ENCODE measurements at places on chromosomes 3 and 15.
A peak's percentile ranks its signal among the peaks of the same experiment; 100 is the strongest.

DNA sequence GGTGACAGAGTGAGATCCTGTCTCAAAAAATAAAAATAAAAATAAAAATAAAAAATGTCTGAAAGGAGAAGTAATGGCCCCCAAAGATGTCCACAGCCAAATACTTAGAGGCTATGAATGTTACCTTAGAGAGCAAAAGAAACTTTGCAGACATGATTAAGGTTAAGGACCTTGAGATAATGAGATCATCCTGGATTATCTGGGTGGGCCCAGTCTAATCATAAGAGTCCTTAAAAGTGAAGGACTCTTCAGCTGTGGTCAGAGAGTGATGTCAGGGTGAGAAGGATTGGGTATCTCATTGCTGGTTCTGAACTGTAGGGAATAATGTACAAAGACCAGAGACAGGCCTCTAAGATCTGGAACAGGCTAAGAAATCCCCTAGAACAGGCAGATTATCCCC is 84.9 kb upstream of the POU1F1 start:
- ATAC-seq: no peak

DNA sequence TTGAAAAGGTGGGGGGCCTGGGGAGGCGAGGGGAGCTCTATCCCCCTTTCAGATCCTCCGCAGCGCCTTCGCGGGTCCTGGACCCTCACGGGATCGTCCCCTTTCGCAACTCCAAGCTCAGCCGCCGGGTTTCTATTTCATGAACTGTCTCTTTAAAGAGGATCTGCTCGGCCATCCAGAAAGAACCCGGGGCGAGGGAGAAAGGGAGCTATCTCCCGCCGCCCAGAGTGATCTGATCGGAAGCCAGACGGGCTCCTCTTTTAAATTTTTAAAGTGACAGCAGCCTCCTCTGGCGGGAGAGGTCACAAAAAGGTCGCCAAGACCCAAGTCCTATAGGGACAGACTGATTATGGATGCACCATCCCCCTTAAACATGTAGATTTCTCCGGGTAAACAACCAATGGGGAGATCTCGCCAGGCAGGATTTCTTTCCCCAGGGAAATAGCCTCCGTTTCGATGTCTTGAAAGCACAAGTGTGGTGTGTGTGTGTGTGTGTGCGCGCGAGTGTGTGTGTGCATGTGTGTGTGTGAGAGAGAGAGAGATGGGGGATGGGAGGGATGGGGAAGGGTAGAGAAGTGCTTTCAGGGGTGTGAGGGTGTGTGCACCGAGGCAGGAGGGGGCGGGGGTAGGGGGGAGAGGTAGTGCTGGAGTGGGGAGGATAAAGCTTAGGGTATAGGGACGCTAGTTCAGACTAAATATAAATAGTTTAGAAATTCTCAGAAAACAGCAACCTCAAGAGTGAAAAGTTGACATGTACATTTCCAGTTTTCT is 516.1 kb downstream of the MECOM start:
- peak; percentile 76 for ATAC-seq

DNA sequence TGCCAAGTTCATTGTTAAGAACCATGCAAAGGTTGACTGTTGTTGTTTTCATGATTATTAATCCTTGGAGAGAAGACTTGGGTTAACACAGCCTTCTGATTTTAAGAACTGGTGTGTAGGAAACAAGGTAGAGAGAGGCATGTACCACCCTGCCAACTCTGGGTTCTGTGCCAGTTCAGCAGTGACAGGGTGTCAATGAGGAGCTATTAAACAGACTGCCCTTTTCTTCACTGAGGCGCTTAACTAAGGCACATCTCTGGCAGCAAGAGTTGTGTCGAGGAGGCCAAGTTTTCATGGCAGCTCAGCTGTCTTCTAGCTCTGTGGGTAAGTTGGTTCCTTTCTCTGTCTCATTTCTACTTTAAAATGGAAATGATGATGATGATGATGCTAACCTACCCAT is 117.6 kb downstream of the FEZF2 start:
- no peak for ATAC-seq

DNA sequence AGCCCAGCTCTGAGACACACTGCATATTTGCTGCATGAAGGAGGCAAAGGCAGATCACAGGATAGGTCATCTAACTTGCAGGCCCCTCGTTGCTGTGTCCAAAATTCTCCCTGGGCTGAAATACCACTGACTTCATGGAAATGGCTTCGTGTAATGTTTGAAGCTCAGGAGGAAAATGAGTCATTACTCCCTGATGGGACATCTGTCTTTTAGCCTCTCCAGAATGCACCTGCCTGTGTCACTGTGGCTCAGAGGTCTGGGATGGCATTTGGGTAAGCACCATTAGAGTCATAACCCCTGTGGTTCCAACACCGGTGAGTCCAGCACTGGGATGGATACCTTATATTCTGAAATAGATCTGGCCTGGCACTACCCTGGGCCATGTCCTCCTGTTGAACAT is 51.5 kb downstream of the IL12A start:
- ATAC-seq: no peak

GRCh38 chr15:41513506-41514227 is at the start of gene LTK:
Gene LTK (minus strand): TSS chr15:41513827. CDS start chr15:41513709, 118 bp downstream.
- peak; percentile 23 for ATAC-seq

DNA sequence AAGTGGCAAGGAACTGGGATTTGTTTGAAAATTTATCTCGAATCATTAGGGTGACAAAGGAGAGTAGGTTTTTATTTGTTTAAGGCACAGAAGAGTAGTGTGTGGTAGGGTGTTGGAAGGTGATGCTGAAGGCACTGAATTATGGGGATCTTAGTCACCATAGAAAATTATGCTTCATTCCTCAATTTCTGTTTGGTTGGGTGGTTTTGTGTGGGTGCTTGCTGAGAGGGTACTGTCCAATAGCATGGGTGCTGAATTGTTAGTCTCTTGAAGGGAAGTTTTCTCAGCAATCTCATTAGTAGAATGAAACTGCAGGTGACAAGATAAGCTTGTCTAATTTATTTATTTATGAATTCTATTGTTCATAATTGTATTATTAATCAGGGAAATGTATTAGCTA is 610.9 kb downstream of the AGBL1 start:
- no peak for ATAC-seq

GRCh38 chr3:104388619-104389018 is 978.1 kb upstream of the ALCAM start:
- ATAC-seq: no peak

- ATAC-seq: peak; percentile 41
These were observed 85.7 kb downstream of the OXNAD1 start for GRCh38 chr3:16350597-16351318.

- ATAC-seq: no peak
These were observed 31.5 kb downstream of the MRPS11 start for GRCh38 chr15:88498996-88499395.

DNA sequence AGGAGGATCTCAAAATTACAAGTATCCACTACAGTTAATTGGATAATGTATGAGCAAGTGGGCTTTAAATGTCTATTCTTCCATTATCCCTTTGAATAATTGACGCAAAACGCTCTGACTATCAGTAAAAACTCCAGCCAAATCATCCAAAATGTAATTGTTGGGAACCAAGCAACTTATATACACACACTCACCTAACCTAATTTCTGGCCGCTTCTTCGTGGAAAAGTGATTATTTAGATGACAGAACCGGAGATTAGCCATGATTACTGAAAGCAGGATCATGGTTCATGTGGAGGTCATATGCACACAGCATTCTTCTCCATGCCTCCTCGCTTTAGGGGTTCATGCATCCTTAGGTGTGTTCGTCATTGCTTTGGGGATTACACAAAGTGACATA is 992.4 kb downstream of the NAALADL2 start:
- ATAC-seq: no peak

- no peak for ATAC-seq
These were observed 12.8 kb upstream of the CFAP44 start for GRCh38 chr3:113454057-113454456.

DNA sequence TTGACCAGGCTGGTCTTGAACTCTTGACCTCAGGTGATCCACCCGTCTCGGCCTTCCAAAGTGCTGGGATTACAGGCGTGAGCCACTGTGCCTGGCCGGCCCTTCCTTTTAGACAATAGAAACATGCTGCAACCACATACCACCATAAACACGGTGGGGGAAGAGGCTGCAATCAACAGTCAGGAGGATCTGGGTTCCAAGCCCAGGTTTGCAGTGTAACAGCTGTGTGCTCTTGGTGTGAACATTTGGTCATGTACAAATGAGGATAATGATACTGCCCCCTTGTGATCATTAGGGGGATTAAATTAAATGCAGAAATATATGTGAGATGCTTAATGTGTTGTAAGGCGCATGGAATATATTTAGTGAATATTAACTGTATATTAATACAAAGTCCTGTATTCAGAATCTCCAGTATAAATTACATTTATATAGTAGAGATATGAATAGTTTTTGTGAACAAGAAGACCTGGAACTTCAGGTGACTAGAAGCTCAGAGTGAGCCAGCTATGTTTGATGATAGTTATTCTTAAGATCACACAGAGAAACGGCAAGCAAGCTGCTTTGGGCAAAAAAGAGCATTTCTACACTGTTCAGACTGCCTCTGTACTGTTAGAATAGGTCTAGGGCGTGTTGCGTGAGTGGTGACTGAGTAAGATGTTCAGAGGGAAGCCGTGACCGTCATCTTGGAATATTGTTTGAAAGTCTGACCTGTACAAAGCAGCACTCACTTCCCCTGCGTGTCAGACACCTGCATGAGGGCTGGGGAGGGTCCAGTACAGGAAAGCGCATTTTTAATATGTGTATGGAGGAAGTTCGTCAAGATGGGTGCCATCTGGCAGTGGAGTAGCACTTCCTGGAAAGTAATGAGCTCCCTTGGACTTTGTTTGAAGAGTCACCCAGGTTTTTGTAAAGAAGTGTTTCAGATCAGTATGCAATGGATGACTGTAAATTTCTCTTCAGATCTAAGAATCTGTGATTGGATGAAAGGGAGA is 125.8 kb downstream of the PGPEP1L start:
- peak; percentile 69 for ATAC-seq

DNA sequence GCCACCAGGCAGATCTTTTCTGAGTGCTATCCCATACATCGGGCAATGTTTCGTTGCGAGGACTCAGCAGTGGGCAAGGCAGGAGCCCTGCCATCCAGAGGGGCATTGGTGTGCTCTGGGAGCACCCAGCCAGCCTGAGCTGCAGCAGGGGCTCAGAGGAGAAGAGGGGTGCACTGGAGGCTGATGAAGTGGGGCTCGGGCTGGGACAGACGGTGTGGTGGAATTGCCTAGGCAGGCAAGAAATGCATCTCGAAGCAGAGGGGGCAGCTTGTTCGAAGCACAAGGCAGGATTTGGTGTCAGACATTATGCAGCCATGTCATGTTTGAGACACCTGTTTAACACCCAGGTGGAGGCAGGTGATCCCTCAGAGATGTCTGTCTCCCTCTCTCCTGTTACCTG is 19.3 kb downstream of the PAQR5 start:
- ATAC-seq: no peak

- ATAC-seq: no peak
These were observed 309.9 kb downstream of the RPLP1 start for GRCh38 chr15:69762373-69763148.

DNA sequence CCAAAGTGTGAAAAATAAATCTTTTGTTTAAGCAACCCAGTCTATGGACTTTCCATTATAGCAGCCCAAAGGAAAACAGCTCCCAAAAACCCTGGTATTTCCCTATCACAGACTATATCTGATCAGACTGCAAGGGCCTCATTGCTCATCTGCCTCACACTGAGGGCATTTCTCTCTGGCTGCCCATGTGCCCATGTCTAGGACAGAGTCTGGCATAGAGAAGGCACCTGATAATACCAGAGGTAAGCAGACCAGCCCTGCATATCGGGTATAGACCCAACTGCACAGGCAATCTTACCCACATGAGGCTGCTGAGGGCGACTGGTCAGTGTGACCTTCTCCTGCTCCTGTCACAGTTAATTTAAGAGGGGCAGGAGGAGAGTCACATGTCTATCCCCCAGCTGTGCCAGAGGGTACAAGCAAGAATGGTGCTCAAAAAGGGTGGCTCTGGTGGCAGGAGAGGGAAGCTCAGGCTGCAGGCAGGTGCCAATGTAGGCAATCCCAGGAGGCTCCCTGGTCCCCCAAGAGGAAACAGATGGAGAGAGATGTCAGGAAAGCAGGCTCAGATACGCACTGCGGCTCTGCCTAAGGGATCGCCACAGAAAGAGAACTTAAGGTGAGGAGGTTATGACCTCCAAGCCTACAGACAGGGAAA is 3.1 kb downstream of the CSRNP1 start:
- peak; percentile 2 for ATAC-seq

GRCh38 chr15:77409259-77410156 is 10.4 kb downstream of the PEAK1 start:
- ATAC-seq: no peak

DNA sequence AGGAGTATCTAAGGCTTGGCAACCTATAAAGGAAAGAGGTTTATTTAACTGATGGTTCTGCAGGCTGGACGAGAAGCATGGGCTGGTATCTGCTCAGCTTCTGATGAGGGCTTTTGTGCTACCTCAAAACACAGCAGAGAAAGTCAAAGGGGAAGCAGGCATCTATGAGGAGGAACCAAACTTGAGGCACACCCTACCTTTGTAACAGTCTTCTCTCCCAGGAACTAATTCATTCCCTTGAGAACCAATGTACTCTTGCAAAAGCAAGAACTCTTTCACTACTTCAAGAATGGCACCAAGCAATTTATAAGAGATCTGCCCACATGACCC is 109.0 kb downstream of the CGGBP1 start:
- no peak for ATAC-seq

DNA sequence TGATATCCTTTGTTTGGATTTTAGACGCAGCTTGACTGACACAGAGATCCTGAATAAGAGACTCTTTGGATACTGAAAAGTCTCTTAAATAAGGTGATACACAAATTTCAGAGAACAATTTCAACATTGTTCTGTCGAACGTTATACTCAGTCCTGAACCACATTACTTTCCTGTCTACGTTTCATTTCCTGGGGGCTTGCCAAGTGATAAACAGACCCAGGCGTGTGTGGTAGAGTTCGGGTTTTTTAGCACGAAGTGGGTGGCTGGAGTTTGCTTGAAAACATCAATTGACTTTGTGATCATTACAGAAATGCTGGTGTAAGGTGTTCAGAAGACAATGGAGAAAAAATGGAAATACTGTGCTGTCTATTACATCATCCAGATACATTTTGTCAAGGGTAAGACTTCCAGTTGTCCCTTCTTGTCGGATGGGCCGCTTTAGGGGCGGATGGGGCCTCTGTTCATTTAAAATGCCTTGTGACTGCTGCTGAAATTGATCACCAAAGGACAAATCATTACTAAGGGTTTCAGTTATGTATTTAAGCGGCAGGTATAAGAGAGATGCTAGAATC is at the start of gene CD96:
CD96 (plus strand) TSS at position 287 of the 573 bp plus-strand sequence; CDS start at position 339, 52 bp downstream.
- ATAC-seq: no peak

- no peak for ATAC-seq
These were observed 808.2 kb downstream of the SQOR start for GRCh38 chr15:46442901-46443590.

- ATAC-seq: no peak
These were observed 102.6 kb downstream of the ITPR1 start for GRCh38 chr3:4595710-4596113.
